ENCODE measurements at places on chromosomes 12 and 14.

DNA sequence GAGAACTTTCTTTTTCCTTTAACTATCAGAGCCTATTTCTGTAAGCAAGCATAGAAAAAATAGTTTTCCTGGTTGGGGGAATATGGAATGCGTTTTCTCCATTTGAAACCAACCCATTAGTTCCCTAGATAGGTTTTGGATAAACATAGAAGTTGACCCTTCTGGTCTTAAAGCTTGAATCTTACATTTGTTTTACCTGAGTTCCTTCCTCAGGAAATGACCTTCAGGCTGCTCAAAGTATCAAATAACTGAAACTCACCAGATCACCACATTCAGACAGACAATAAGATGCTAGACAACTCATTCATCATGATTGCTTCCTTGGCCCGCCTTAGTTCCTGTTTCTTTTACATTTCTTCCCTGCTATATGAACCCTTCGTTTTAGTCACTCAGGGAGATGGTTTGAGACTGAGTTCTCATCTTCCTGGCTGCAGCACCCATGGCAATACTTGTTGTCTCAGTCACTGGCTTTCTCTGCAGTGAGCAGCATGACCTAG, 52.2 kb downstream of the LRP6 start:
- DNase-seq: peak; percentile 58

- no peak for DNase-seq
Measured at GRCh38 chr12:52214421-52214802, 18.6 kb upstream of the KRT7 start.

- no peak for DNase-seq
Measured at GRCh38 chr12:56348776-56349175, 10.1 kb downstream of the IL23A start.

DNA sequence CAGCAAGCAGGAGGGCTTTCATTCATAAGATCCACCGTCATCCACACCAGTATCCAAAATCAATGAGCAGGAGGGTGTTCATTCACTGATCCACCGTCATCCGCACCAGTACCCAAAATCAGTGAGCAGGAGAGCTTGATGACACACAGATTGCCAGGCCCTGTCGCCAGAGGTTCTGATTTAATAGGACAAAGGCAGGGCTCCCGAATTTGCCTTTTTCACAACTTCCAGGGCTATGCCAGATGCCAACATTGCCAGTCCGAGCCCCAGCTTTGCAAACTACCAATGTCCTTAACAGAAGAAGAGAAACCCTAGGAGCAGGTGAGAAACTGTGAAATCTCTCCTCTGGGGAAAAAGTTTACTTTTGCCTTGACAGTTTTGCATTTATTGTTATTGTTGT, 115.0 kb downstream of the SLC15A4 start:
- DNase-seq: no peak

DNA sequence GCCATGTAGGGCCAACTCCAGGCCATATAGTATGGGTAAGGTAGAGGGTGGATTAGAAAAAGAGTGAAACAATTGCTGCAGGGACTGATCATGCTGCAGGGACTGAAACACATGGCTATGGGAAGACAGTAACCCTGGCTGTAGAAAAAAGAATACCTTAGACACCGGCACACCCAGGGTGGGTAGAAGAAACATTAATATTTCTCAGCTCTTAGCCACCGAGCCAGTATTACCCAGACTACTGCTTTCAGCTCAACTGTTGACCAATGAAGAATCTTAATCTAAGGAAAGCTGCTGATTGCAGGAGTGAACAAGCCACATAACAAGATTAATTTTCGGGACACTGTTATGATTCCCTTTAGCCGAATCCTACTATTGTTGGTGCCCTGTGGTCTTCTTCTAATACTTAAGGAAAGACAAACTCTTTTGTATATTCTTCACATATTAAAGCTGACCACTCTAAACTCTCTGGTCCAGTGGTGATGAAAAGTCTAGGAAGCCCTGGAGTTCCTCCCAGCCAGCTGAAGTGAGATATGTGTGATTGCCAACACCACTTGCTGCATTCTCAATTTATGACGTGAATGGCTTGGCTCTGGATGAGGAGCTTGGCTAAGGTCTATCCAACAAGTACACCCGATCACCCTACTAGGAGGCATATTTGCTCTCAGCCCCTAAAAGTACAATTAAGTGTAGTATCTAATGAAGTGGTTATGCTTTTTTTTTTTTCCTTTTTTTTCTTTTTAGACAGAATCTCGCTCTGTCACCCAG, 69.2 kb downstream of the NOVA1 start:
- DNase-seq: no peak

DNA sequence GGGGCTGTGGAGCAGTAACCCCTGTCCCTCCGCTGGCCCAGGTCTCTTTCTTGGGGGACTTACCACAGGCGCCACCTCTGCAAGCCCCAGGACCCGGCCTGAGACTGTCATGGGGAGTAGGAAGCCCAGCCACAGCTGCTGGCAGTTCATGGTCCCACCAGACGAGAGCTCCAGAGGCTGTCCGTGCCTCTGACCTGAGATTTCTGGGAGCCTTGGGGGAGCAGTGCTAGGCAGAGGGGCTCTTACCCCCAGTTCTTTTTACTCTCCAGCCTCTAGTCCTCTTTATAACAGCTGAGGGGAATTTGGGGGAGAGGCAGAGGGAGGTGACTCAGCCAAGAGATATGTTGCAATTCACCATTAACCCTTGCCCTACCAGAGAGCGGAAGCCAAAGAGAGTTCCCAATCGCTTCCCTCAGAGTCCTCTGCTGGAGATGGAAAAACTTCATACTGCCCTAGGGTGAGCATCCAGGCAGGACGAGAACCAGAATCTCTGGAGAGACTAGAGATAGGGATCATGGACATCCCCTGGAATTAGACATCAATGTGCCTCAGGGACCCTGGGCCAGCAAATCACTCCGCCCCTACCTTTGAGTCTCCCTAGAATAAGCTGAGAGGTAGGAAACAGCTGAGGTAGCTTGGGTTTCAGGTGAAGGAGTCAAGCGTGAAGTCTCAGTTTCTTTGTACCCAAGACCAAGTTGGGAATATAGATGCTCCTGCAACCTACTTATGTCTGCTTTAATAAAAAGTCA, at the start of gene MMP19:
TSS of gene MMP19 (minus strand) at position 256 of the 749 bp plus-strand sequence. CDS start at position 150, 106 bp downstream.
- peak; percentile 86 for DNase-seq

DNA sequence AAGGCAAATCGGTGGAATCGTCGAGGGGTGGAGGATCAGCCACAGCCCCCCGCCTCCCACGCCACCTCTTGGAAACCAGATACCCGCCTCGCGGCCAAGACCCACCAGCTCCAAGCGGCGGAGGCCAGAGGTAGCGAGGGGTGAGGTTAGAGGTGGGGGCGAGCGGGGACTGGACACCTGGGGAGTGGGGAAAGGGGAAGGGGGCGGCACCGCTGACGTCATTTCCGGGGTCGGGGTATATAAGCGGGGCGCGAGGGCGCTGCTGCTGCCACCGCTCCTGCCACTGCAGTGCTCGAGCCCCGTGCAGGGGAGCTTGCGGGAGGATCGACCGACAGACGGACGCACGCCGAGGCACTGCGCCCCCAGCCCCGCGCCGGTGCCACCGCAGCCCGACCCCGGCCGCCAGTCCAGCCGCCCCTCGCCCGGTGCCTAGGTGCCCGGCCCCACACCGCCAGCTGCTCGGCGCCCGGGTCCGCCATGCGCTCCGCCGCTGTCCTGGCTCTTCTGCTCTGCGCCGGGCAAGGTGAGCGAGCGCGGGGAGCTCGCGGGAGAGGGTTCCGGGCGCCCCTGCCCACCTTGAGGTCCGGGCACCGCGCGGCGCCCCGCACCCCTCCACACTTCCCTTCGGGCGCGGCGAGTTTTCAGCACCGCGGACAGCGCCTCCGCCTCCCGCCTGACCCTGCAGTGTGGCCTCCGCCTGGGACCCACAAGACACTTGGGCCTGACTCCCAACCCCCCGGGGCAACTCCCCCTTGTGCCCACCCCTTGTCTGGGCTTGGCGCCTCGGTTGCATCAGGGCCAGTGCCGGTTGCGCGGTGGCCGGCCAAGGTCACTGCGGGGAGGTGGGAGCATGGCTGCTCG, at the start of gene CHGA:
TSS of gene CHGA (plus strand) at position 268 of the 861 bp plus-strand sequence. CDS start at position 478, 210 bp downstream.
- peak; percentile 52 for DNase-seq

- peak; percentile 47 for DNase-seq
Measured at GRCh38 chr12:91335699-91336098, 153.1 kb upstream of the DCN start.

DNA sequence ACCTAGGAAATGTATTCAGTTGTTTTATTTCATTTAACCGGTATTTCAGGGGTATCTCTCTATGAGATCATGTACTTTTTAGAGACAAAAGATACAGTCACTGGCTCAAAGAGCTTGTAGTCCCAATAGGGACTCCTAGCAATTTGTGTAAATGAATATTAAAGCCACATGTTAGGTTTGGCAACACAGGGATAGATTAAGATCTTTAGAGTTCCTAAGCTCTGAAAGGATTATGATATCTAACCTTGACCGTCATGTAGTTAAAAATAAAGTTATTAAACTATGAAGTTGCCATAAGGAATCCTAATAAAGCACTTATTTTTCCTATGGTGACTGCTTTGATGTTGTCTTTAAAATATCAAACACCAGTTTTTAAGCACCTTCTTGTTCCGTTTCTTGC, 100.4 kb upstream of the FGD4 start:
- peak; percentile 72 for DNase-seq

Measured in fibroblast of villous mesenchyme (primary cell).